ENCODE measurements at places on chromosomes 2 and 18. TPM values are rescaled to one million over a fixed set of nuclear protein-coding genes. Genes with fewer than 3 reads are reported as not detected.

The POLR1B gene
- total RNA-seq: 33.7 TPM

The COX5B gene
- 236 TPM for total RNA-seq

The HOXD3 gene
- total RNA-seq: not detected

The HOXD12 gene
- total RNA-seq: not detected

The DSC3 gene
- not detected for total RNA-seq

The HAAO gene
- total RNA-seq: not detected

The SERPINB13 gene
- not detected for total RNA-seq

The DNER gene
- total RNA-seq: not detected

DNA sequence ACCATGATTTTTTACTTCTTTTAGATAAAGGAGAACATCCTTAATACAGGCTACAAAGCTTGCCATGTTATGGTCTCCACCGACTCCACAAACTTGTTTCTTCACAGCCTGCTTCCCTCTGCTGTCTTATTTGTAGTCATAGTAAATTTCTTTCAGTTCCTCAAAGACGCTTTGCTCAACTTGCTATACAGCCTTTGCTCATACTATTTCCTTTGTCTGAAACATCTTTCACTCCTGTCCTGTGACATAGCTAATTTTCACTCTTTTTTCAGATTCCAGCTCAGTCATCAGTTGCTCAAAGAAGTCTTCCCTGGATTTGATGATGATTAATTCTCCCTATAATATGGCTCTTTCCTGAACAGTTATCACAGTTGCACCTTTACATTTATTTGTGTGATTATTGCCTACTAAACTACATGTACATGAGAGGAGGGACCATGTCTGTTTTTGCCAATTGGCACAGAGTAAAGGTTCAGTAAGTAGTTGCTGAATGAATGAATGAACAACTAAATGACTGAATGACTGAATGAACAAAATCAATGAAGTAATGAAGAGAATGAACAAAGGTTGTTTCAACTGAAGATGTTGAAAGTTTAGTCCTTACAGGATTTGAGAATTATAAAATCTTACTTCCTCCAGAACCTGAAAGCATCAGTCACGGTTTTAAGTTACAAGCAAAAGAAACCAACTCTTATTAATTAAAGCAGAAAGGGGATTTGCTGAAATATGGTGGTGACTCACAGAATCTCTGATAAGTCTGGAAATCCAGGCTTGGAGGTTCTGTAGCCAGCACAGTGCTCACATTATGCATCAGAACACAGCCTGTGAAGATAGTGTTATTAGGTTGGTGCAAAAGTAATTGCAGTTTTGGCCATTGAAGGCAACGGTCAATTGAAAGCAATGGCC lies 186.4 kb upstream of the FAM98A start:
- no peaks in the 10 kb centered on the region for H3K36me3 ChIP-seq
- no peak overlapping the region for H3K27ac ChIP-seq
- H3K27me3 ChIP-seq: no peaks in the 10 kb centered on the region
- H3K4me1 ChIP-seq: no peaks in the 10 kb centered on the region
- no peak for DNase-seq

DNA sequence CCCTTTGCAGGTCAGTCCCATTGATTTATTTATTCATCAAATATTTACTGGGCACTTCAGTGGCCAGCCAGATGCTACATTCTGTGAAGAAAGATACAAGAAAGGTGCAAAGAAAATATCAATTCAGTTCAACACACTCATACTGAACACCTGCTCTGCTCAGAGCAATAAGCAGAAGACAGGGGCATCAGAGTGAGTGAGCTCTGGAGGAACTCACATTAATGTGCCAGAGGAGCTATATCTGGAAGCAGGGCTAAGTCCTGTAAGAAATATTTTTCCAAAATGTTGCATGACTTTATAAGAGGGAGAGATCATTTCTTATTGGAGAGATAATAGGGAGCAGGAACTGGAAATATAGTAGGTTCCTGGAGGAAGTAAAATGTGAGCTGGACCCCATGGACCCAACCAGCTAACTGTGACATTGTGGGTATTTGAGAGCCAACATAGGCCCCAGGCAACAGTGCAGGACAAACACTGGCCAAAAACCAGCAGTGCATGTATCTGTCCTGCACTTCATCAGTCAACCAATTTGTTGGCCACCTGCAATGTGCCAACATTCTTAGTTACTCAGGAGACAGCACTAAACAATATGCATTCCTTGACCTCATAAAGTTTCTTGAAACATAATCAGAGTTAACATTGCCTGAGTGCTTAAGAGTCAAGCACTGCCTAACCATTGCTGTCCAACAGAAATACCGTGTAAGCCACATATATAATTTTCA lies 102.7 kb upstream of the PTPRM start:
- no peaks in the 10 kb centered on the region for H3K4me1 ChIP-seq
- H3K4me3 ChIP-seq: no peak overlapping the region
- H3K36me3 ChIP-seq: no peaks in the 10 kb centered on the region
- H3K27ac ChIP-seq: no peak overlapping the region
- no peak for DNase-seq
- no peaks in the 10 kb centered on the region for H3K27me3 ChIP-seq

- H3K27me3 ChIP-seq: no peaks in the 10 kb centered on the region
- no peak overlapping the region for H3K4me3 ChIP-seq
- H3K4me1 ChIP-seq: no peaks in the 10 kb centered on the region
- H3K27ac ChIP-seq: no peak overlapping the region
- no peaks in the 10 kb centered on the region for H3K36me3 ChIP-seq
These were observed 228.9 kb upstream of the SPOPL start for GRCh38 chr2:138272524-138273195.

DNA sequence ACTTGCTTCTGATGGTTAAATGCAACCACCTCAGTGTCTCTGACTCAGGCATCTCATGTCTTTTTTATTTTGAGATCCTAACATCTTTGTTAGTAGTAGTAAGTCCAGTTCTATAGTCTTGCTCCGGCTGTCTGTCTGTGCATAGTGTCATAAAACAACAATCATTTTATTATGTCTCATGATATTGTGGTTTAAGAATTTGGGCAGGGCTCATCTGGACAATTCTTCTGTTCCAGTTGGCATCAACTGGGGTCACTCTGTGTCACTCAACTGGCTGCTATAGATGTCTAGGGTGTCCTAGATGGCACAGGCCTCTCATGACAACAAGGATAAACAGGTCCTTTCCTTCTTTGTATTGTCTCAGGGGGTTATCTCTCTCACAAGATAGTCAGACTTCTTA lies 299.6 kb upstream of the ZNF521 start:
- no peaks in the 10 kb centered on the region for H3K36me3 ChIP-seq
- no peak overlapping the region for H3K4me3 ChIP-seq
- no peak for DNase-seq
- no peak overlapping the region for H3K27ac ChIP-seq
- no peaks in the 10 kb centered on the region for H3K27me3 ChIP-seq
- no peaks in the 10 kb centered on the region for H3K4me1 ChIP-seq

DNA sequence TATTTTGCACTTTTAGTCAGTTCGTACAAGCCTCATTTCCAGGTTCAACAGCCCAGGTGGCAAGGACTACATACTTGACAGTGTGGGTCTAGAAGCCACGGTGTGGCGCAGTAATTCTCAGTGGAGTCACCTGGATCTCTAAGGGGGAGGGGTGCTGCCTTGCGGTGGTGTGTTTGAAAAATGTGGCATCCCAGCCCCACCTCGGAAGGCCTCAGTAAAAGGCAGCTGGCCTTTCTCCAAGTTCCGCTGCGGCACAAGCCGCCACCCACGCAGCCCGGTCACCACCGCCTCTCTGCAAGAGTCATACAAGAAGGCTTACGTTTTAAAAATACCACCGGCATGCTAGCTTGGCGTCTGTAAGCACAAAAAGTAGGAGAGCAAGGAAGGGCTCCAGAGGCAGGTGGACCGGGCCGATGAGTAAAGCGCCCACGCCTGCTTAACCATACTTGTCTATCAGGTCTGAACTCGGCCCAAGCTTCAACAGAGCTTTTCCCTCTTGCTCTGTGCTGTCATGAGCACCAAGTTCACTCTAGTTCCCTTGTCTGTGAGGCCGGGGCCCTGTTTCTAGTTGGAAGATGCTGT lies 49.5 kb downstream of the SPRED2 start:
- DNase-seq: peak; percentile 82
- H3K4me3 ChIP-seq: peak overlapping the region; percentile 3
- H3K36me3 ChIP-seq: no peaks in the 10 kb centered on the region
- H3K4me1 ChIP-seq: peaks cover 19% of the 10 kb centered on the region

DNA sequence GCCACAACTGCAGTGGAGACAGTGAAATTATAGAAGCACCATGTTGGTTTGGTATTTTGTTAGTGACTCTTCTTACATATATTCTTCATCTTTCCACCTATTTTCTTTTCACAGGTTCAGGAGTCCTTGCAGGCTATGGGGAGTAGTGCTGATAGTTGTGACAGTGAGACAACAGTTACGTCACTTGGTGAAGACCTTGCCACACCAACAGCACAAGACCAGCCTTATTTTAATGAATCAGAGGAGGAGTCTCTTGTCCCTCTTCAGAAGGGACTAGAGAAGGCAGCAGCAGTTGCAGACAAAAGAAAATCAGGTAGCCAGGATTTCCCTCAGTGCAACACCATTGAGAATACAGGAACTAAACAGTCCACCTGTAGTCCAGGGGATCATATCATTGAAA lies 23.6 kb downstream of the ITPRID2 start:
- H3K4me3 ChIP-seq: no peak overlapping the region
- H3K36me3 ChIP-seq: peaks cover 36% of the 10 kb centered on the region
- no peak overlapping the region for H3K27ac ChIP-seq
- no peaks in the 10 kb centered on the region for H3K27me3 ChIP-seq
- no peaks in the 10 kb centered on the region for H3K4me1 ChIP-seq
- no peak for DNase-seq

DNA sequence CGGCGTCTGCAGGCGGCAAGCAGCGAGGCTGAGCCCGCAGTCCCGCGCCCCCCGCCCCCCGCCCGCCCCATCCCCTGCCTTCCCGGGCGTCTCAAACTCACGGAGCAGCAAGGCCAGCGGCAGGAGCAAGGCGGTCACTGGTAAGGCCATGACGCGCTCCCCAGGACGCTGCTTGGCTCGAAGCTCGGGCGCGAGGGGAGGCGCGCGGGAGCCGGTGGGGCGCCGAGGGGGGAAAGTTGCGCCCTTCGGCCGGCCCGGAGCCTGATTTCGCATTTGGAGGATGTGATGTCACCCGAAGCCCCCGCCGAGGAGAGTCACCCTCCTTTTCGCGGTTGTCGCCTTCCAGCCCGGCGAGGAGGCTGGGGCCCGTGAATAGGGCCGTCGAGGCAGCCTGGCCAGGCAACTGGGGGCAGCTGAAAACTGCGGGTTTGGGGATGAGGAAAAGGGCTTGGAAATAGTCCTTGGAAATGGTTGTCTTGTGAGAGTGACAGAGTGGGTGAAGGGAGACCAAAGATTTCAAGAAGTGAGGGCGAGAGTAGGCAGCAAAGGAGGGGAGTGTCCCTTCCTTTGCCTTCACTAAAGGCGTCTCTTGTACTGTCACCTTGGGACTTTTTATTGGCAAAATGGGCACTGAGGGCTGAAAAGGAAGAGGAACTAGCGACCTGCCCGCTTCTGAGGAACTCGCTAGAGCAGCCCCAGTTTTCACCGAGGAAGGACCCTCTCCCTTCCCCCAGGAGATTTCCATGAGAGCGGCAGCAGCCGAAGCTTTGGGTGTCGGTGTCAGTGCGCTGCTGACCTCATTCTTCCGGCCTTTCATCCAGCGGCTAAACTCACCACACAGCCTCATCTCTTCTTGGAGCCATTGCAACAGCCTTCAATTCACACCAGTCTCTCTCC lies at the start of gene CD8A:
TSS of gene CD8A (minus strand) at position 238 of the 897 bp plus-strand sequence. CDS start at position 150, 88 bp downstream.
- H3K27me3 ChIP-seq: no peaks in the 10 kb centered on the region
- peak; percentile 92 for DNase-seq
- H3K4me1 ChIP-seq: peaks cover 68% of the 10 kb centered on the region
- peak within 1 kb of the TSS; percentile 99 for H3K27ac ChIP-seq
- peaks cover 48% of the 10 kb centered on the region for H3K36me3 ChIP-seq

- H3K27me3 ChIP-seq: no peaks in the 10 kb centered on the region
- no peak for DNase-seq
- H3K27ac ChIP-seq: peak overlapping the region; percentile 97
- H3K4me3 ChIP-seq: peak overlapping the region; percentile 98
- peaks cover 60% of the 10 kb centered on the region for H3K4me1 ChIP-seq
These were observed 3.3 kb downstream of the INPP5D start for GRCh38 chr2:233063269-233063975.

GRCh38 chr2:208586516-208586915 lies 179.9 kb downstream of the PTH2R start:
- no peak overlapping the region for H3K27ac ChIP-seq
- no peaks in the 10 kb centered on the region for H3K4me1 ChIP-seq
- no peak for DNase-seq
- H3K27me3 ChIP-seq: no peaks in the 10 kb centered on the region
- H3K36me3 ChIP-seq: no peaks in the 10 kb centered on the region

DNA sequence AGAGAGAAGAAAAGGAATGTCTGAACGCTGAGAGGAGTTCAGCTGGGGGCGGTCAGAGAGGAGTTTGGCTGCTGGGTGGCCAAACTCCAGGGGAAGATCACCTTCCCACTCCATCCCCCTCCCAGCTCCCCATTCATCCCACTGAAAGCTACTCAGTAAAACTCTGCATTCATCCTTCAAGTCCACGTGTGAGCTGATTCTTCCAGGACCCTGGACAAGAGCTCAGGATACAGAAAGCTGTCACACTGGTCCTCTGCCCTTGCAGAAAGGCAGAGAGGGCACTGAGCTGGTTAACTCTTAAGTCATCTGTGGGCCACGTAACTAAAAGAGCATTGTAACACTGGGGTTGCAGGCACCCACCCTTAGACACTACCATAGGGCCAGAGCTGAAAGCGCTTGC lies 132.1 kb upstream of the ARL4C start:
- H3K36me3 ChIP-seq: no peaks in the 10 kb centered on the region
- no peak overlapping the region for H3K27ac ChIP-seq
- peaks cover 25% of the 10 kb centered on the region for H3K27me3 ChIP-seq
- no peaks in the 10 kb centered on the region for H3K4me1 ChIP-seq
- no peak overlapping the region for H3K4me3 ChIP-seq
- DNase-seq: peak; percentile 29

DNA sequence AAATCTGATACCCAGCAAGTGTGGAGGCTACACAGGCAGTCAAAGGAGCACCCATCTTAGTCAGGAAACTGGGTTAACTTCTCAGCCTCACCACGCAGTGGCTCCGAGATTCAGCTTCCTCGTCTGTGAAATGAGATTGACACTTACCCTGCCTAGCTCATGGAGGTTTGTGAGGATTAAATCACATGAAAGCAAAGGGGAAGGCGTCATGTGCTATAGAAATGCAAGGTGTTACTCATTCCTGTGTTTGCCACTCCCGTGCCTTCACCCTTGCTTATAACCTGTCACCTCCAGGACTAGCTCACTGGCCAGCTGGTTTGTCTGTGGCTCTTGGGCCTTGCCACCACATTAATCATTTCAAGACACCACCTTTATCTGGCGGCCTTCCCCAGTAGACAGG lies 118.9 kb upstream of the FOSL2 start:
- H3K27ac ChIP-seq: peak overlapping the region; percentile 37
- peaks cover 22% of the 10 kb centered on the region for H3K36me3 ChIP-seq
- no peaks in the 10 kb centered on the region for H3K27me3 ChIP-seq
- peak; percentile 60 for DNase-seq
- H3K4me3 ChIP-seq: no peak overlapping the region
- H3K4me1 ChIP-seq: peaks cover 74% of the 10 kb centered on the region

DNA sequence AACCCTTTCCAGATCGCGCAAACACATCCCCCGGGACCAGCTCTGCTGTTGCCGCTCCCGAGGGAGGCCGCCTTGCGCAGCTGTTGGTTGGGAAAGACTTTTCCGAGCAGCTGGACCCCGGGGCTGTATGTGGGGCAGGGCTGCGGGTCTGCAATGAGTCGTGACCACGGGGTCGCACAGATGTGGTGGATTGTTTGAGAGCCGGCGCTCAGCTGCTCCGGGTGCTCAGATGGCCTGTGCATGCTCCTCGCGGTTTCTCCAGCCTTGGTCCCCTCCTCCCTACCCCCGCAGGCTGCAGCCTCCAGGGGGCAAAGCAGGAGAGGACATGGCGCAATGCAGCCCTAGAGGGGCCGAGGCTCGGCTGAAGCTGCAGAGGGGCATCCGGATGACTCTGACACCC lies 105.2 kb upstream of the OTOS start:
- H3K27me3 ChIP-seq: peaks cover 6% of the 10 kb centered on the region
- peak; percentile 22 for DNase-seq
- H3K36me3 ChIP-seq: no peaks in the 10 kb centered on the region
- no peaks in the 10 kb centered on the region for H3K4me1 ChIP-seq

All from activated CD8-positive, alpha-beta memory T cell treated with anti-CD3 and anti-CD28 coated beads, Interleukin-2, amount 10 ng/mL, durations not matched to agents 7 days and 5 days (primary cell).